ENCODE measurements at places on chromosomes 4 and X.

GRCh38 chr4:36288731-36289426 lies 7.5 kb downstream of the DTHD1 start:
- DNase-seq = no peak

DNA sequence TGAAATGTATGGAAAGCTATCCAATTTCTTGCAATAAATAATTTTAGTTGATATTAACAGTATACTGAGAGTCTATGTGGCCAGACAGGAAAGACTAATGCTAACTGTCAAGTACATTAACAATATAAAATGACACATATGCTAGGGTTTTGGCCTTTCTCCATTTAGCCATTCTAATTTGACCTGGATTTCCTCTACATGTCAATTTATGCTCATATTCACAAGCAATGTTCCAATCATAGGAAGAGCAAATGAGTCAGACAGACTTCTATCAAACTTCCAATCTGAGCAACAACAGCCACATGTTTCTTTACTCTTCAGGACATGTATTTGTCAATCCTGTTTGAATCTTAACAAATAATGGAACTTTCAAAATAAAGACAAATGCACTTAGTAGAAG lies 53.6 kb downstream of the CORIN start:
- no peak for DNase-seq

GRCh38 chr4:41256131-41256739 lies 493 bp upstream of the UCHL1 start:
- DNase-seq = no peak

DNA sequence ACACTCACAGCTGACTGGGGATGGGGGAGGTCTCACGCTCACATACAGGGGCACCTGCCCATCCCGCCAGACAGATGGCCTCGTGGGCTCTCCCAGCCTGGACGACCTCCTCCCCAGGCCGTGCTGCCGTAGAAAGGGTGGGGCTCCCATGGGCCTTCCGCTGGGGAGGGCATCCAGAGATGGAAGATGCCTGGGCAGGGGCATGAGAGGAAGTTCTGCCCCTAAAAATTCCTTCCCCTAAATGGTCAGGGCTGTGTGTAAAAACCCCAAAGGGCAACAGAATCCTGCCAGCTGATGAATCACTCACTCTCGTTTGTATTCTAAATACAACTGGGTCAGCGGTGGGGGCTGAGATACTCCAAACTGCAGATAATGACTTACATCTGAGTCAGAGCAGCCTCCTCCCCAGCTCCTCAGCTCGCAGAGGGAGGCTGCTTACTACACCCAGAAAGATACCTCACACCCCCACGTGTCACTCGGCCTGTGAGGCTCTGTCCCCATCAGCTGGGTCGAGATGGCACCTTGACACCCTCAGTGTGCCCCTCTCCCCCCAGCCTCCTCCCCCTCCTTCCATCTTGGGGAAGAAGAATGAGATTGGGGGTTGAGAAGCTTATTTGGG lies 10.1 kb downstream of the WDR1 start:
- peak; percentile 87 for DNase-seq

- DNase-seq = no peak
Measured at GRCh38 chr4:156829201-156829873, 142.3 kb downstream of the PDGFC start.

DNA sequence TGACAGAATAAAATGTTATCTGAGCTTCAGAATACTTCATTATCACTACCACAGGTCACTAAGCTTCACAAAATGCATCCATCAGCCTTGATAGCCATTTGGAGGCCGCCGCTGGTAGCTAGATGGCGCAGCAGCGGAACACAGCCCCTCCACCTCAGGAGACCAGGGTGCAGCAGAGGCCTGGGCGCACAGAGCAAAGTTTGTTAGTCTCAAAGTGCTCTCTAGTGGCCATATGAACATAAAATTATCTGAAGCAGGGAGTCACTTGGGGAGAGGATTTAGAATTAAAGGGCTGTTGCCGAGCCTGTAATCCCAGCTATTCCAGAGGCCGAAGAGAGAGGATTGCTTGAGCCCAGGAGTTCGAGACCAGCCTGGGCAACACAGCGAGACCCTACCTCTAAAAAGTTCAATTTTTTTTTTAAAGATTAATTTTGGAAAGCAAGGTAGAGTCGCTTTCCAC lies 8.1 kb upstream of the DCTD start:
- DNase-seq = peak; percentile 72

DNA sequence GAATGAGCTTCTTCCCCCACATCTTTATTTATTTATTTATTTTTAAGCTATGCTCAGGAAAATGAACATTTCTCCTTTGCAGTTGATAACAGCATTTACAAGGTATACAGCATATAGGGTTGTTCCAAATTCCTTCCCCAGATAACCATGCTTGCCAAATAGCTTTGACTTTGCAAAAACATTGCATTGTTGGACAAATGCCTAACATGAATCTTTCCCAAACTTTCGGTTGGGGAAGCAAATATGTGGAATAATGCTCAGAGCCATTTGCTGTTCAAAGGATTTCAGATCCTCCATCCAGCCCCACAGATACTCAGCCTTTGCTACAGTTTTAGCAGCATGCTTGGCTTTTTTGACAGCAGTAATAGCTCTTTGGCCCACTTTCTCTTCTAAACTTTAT lies 127.2 kb upstream of the AGA start:
- no peak for DNase-seq

DNA sequence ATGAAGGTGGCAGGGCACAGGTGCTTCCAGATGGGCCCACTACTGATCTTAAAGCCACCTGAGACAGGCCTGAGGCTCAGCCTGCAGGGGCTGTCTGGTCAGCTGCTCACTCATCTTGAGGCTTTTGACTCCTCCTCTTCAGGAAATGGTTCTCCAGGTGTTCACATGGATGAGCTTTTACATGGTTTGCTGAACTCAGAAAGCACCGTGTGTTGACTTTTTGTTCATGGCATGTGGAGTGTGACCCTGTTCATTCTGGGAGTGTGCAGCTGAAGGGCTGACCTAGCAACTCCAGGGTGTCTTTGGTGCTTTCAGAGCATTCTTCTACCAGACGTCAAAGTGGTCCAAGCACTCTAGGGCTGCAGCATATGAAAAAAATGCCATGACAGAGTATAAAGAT lies 111.1 kb downstream of the CCNG2 start:
- no peak for DNase-seq

GRCh38 chr4:150974750-150975149 lies 40.3 kb downstream of the LRBA start:
- no peak for DNase-seq

DNA sequence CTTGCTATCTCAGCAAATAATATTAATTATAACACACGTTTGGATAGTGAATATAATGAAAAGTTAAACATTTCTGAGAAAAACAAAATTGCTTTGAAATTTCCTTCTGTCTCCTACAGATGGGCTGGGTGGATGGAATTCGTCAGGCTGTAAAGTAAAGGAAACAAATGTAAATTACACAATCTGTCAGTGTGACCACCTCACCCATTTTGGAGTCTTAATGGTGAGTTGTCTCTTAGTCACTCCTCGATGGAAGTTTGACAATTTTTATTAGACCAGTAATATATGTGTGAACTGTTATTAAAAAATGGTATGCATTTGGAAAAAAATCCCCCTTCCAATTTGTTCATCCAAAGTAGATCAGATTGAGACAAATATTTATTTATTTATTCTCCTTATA lies 92.5 kb upstream of the BRS3 start:
- no peak for DNase-seq

GRCh38 chrX:113644426-113644825 lies 803.8 kb upstream of the AMOT start:
- no peak for DNase-seq

DNA sequence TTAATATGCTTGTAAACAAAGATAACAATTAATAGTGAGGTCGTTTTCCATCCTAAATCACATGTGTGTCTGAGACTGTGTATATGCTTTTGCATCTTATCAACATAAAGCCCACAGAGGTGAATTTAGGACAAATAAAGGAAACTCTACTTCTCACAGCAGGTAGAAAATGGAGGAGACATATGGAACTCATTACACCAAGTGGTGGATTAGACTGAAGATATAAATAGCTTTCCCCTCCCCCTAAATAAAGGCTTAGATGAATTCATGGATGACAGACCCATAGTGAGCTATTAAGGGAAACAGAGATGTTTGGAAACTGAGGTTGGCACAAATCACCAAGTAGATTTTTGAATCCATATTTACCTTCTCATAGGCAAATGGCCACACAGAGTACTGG lies 79.7 kb downstream of the GRIA3 start:
- DNase-seq = no peak

DNA sequence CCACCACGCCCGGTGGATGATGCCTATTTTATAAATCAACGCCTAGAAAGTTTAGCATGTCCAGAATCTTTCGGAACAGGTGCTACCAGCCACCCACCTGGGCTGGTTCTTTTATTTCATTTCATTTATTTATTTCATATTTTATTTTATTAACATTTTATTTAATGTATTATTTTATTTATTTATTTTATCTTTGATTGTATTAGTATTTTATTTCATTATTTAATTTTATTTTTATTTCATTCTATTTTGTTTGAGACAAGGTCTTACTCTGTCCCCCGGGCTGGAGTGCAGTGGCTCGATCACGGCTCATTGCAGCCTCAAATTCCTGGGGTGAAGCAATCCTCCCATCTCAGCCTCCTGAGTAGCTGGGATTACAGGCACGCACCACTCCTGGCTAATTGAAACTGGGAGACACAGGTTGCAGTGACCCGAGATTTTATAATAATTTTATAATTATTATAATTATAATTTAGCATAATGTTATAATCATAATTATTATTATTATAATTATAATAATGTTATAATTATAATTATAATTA lies 187.2 kb downstream of the SHOX start:
- no peak for DNase-seq

- DNase-seq = no peak
Measured at GRCh38 chr4:2127609-2128332, 68.6 kb downstream of the NAT8L start.

DNA sequence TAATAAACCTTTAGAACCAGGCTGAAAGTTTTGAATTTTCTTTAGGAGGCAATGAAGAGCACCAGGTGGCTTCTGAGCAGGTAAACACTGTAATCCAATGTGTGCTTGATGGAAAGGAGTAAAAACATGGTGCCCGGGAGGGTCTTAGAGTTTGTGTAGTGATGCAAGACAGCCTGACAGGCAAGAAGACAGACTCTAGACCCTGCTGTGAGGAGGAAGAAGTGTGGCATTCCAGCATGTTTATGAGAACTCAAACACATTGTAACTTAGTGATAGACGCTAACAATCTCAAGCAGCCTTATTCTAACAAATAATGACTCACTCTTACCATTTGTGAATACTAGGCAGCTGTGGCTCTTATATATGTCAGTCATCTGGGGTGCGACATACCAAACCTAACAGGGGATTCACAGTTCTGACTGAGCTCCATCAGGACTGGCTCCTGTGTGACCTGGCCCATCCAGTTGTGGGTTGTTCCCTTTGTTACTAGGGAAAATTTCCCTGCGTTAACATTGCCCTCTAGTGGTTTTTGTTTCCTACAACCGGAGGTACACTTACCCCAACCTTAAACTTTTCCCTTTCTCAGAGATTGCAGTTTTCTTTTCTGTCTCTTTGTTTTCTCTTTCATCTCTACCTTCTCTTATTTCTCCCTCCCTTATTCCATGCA lies 53.8 kb downstream of the VSIG4 start:
- peak; percentile 81 for DNase-seq

DNA sequence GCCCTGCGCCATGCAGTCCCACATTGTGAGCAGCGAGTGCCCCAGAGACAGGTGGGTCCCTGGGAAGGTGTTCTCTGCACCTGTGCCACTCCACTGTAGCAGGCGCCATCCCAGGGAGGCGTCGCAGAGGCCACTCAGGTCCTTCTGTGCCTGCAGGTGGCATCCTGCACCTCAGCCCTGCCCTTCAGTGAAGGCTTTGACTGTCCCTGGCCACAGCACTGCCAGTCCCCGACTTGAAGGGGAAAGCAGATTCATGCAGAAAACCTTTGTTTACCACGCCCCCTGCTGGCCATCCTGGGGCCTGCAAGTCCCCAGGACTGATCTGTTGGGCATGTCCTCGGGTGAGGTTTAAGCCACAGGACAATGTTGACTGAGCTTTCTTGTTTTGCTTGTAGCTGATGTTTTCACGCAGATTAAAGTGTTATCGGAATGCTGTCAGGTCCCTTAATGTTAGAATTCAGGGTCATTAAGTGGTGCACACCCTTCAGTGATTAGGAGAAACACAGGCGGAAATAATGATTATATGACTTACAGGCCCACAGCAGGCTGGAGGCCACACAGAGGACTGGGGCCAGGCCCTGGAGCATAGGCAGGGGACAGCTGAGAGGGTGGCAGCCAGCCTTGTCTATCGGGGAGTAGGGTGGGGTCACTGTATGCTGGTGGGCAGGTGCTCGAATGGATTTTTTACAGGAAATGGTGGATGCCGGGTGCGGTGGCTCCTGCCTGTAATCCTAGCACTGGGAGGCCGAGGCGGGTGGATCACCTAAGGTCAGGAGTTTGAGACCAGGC lies 5.0 kb downstream of the TACC3 start:
- peak; percentile 92 for DNase-seq

- DNase-seq = no peak
Measured at GRCh38 chr4:89868999-89869589, 25.6 kb upstream of the MMRN1 start.

DNA sequence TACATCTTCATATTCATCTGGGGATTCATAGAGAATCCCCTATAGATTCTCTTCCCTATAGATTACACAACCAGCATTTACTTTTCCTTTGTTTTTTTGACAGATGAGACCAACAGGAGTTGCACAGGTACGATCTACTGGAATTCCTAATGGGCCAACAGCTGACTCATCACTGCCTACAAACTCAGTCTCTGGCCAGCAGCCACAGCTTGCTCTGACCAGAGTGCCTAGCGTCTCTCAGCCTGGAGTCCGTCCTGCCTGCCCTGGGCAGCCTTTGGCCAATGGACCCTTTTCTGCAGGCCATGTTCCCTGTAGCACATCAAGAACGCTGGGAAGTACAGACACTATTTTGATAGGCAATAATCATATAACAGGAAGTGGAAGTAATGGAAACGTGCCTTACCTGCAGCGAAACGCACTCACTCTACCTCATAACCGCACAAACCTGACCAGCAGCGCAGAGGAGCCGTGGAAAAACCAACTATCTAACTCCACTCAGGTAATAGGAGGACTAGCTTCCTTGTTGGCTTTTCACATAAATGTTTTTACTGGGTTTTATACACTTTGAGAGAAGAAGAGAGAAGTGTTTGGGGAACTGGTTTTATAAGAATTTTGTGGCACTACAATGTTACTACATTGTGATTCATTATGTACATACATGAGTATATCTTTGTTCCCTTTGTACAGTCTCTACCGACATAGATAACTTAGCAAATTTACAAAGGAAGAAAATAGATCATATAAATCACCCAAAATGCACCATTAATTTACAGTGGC lies 137.2 kb downstream of the DIPK2B start:
- DNase-seq = no peak

- no peak for DNase-seq
Measured at GRCh38 chr4:25013756-25014661, 16.7 kb downstream of the LGI2 start.

DNA sequence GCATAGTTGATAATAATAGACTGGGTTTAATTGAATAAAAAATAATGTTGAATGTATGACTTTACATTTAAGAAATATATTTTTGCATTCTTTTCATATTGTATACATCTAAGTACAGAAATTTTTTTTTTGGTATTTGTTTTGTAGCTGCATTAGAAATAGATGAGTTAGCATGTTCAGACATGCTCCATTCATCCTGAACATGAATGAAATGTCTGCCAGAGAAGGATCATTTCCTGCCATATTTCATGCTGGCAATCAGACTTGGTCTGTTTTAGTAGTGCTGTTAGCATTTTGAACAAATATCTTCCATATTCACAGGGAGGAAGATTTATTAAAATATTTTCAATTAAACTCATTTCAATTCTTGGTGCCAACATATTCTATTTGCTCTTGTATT lies 98.9 kb downstream of the FRMPD4 start:
- DNase-seq = no peak

- DNase-seq = no peak
Measured at GRCh38 chr4:88291003-88291402, 6.6 kb upstream of the PPM1K start.
